ENCODE measurements at places on chromosomes 4 and X.

- no peak for DNase-seq
Measured at GRCh38 chr4:37477126-37477525, 209.1 kb downstream of the RELL1 start.

GRCh38 chr4:110994781-110995180 is 371.9 kb upstream of the PITX2 start:
- no peak for DNase-seq

- no peak for DNase-seq
Measured at GRCh38 chrX:69290292-69290691, 125.0 kb upstream of the PJA1 start.

- DNase-seq, result no peak
Measured at GRCh38 chrX:9566150-9566621, 101.3 kb downstream of the TBL1X start.

- no peak for DNase-seq
Measured at GRCh38 chrX:136272325-136272724, 21.1 kb upstream of the MAP7D3 start.

GRCh38 chrX:39679497-39680157 is 418.1 kb downstream of the BCOR start:
- no peak for DNase-seq

All from endodermal cell (in vitro differentiated cells).